B cell (primary cell): ENCODE measurements at places on chromosomes 1 and 21. TPM values are rescaled to one million over a fixed set of nuclear protein-coding genes. Genes with fewer than 3 reads are reported as not detected.
A peak's percentile ranks its signal among the peaks of the same experiment; 100 is the strongest.

DNA sequence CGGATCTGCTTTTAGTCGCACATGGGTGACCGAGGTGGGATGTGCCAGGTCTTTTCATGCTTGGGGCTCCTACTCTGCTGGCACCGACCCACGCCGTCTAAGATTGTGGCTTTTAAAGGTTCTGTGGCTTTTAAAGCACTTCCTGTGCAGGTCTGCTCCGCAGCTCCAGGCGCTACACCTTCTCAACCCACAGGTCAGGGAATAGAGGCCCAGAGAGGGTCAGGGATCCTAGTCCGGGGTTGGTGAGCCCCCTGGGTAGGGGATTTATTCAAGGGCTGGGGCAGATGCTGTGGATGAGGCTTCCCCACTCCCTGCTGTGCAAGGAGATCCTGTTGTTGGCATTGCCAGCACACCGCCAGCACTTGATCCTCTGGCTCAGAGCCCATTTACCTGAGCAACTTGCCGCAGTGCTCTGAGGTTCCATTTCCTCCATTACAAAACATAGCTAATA is 212.8 kb upstream of the RAB4A start:
- H3K4me3 ChIP-seq: no peak overlapping the region
- H3K27ac ChIP-seq: no peak overlapping the region
- H3K4me1 ChIP-seq: no peaks in the 10 kb centered on the region

GRCh38 chr21:40130476-40130875 is 263.2 kb downstream of the PCP4 start:
- DNase-seq: no peak
- H3K27me3 ChIP-seq: no peaks in the 10 kb centered on the region
- H3K4me1 ChIP-seq: no peaks in the 10 kb centered on the region
- no peaks in the 10 kb centered on the region for H3K36me3 ChIP-seq

Gene FH
- total RNA-seq: 26.0 and 32.4 TPM in 2 replicates

- no peak for DNase-seq
- no peaks in the 10 kb centered on the region for H3K36me3 ChIP-seq
- H3K27ac ChIP-seq: no peak overlapping the region
Observed at GRCh38 chr21:38293765-38294164, 37.0 kb downstream of the KCNJ15 start.

Gene GOLT1A
- not detected in 2 replicates for total RNA-seq

- H3K27me3 ChIP-seq: no peaks in the 10 kb centered on the region
- H3K4me3 ChIP-seq: no peak overlapping the region
- H3K4me1 ChIP-seq: no peaks in the 10 kb centered on the region
- H3K36me3 ChIP-seq: no peaks in the 10 kb centered on the region
- no peak overlapping the region for H3K27ac ChIP-seq
Observed at GRCh38 chr1:35565742-35566133, 7.4 kb upstream of the TFAP2E start.

Gene TMIGD3
- total RNA-seq: not detected in 2 replicates

Gene WNT3A
- not detected in 2 replicates for total RNA-seq

Gene TRPM2
- 1.4 and 1.6 TPM in 2 replicates for total RNA-seq

- H3K4me3 ChIP-seq: no peak overlapping the region
- no peak for DNase-seq
- no peaks in the 10 kb centered on the region for H3K27me3 ChIP-seq
- no peaks in the 10 kb centered on the region for H3K4me1 ChIP-seq
Observed at GRCh38 chr1:17790383-17791054, 35.4 kb downstream of the ACTL8 start.

DNA sequence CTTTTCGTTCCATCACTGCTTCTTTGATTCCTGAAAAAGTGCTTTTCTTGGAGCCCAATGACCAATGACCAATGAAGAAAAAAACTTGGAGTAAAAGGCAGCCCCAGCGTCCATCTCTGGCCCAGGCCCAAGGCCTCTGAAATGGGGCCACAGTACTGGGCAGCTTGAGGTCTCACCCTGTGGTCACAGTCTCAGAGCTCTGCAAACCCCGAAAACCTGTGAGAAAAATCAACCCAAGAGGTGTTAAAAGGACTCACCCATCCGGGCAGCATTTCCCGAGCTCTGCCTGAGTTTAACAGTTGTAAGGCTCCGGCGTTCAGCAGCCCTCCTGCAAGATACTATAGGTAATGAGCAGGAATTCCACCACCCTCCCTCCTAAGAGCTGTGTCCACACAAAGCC is 2.1 kb upstream of the EFHD2 start:
- H3K4me1 ChIP-seq: peaks cover 22% of the 10 kb centered on the region
- H3K27ac ChIP-seq: no peak overlapping the region
- peak; percentile 19 for DNase-seq

Gene DNASE2B
- total RNA-seq: not detected in 2 replicates

DNA sequence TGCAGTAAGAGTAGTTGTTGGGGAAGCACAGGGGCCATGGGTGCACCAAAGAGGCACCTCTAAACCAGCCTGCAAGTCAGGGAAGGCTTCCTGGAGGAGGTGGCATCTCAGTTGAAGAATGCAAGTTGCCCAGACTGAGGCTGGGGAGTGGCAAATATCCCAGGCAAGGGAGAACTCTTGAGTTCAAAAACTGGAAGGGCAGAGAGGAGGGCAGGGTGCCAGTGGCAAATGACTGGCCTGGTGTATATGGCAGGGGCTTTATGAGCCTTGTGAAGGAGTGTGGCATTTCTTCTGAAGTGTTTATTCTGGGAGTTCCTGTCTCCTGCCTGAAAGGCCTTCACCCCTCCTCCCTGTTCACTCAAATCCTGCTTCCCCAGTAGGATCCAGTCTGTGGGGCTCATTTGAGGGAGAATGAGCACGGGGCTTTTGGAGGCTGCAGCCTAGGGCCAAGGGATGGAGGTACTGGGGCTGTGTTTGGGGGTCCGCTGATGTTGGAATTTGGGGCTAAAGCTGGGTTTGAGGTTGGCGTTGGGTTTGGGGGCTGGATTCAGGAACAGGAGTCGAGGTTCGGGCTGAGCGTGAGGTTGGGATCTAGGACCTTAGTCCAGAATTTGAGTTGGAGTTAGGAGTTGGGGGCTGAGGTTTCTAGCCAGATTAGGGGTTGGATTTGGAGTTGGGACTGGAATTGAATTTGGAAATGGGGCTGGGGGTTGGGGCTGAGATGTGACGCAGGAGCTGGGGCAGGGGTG is at the start of gene TMEM125:
Gene TMEM125, plus strand, starts transcription at position 357 of the 749 bp plus-strand sequence. CDS start 2,740 bp downstream, outside the sequence.
- H3K4me3 ChIP-seq: no peak within 1 kb of the TSS
- no peak within 1 kb of the TSS for H3K27ac ChIP-seq
- peaks cover 14% of the 10 kb centered on the region for H3K4me1 ChIP-seq
- DNase-seq: no peak
- no peaks in the 10 kb centered on the region for H3K27me3 ChIP-seq

- no peak for DNase-seq
- no peaks in the 10 kb centered on the region for H3K36me3 ChIP-seq
- H3K4me1 ChIP-seq: no peaks in the 10 kb centered on the region
- H3K27ac ChIP-seq: no peak overlapping the region
Observed at GRCh38 chr1:207129053-207129452, 25.0 kb downstream of the C4BPA start.

Gene TSPAN2
- total RNA-seq: 0.17 and 0.34 TPM in 2 replicates

DNA sequence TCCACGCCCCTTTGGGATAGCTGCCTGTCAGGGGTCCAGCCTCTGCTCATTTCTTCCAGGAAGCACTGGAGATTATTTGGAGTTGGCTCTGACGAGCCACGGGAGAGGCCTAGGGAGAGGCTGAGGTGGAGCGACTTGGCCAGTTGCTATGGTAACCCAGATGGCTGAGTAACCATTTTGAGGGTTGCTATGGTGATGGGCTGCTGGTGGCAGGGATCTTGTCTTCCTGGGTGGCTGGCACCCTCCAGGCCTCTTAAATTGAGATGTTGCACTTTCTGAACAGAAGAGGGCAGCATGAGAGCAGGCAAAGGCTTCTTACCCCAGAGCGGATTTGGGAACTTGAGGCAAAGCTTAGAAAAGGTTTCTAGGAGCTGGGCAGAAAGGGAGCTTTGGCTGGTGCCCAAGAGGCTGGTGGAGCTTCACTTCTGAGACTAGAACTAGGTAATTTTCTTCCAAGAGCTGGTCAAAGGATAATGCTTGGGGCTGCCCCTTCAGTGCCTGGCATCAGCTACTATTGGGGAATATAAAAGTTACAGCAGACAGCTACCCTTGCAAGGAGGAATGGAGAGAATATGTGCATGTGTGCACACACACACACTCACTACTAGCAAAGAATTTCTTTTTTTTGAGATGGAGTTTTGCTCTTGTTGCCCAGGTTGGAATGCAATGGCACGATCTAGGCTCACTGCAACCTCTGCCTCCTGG is 72.5 kb downstream of the NDUFS5 start:
- DNase-seq: peak; percentile 85
- H3K27ac ChIP-seq: no peak overlapping the region
- no peak overlapping the region for H3K4me3 ChIP-seq
- no peaks in the 10 kb centered on the region for H3K36me3 ChIP-seq
- H3K4me1 ChIP-seq: peaks cover 23% of the 10 kb centered on the region
- H3K27me3 ChIP-seq: no peaks in the 10 kb centered on the region

DNA sequence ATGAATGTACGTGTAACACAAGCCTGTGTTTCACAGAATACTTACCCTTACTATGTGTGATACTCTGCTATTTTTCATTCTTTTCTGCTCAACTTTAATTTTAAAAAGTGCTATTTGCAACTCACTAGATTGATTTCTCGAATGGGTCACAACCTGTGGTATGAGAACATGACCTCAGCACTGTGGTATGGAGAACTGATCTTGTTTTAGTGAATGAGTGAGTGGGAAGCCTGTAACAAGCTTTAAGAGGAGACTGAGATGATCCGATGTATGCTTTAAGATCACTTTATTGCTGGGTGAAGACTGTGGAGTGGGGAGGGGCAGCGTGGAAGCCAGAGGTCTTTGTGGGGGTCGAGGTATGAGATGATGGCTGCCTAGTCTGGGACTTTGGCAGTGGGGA is 21.6 kb downstream of the MECR start:
- no peak overlapping the region for H3K27ac ChIP-seq
- no peak overlapping the region for H3K4me3 ChIP-seq
- no peak for DNase-seq
- no peaks in the 10 kb centered on the region for H3K27me3 ChIP-seq
- peaks cover 26% of the 10 kb centered on the region for H3K36me3 ChIP-seq
- peaks cover 13% of the 10 kb centered on the region for H3K4me1 ChIP-seq

- H3K27ac ChIP-seq: no peak overlapping the region
- H3K27me3 ChIP-seq: no peaks in the 10 kb centered on the region
- peaks cover 36% of the 10 kb centered on the region for H3K4me1 ChIP-seq
- no peak for DNase-seq
- no peaks in the 10 kb centered on the region for H3K36me3 ChIP-seq
- no peak overlapping the region for H3K4me3 ChIP-seq
Observed at GRCh38 chr1:181110013-181110412, 21.5 kb downstream of the IER5 start.

Gene SIM2
- not detected in 2 replicates for total RNA-seq

Gene NUP210L
- total RNA-seq: 0.15 and 0.20 TPM in 2 replicates

DNA sequence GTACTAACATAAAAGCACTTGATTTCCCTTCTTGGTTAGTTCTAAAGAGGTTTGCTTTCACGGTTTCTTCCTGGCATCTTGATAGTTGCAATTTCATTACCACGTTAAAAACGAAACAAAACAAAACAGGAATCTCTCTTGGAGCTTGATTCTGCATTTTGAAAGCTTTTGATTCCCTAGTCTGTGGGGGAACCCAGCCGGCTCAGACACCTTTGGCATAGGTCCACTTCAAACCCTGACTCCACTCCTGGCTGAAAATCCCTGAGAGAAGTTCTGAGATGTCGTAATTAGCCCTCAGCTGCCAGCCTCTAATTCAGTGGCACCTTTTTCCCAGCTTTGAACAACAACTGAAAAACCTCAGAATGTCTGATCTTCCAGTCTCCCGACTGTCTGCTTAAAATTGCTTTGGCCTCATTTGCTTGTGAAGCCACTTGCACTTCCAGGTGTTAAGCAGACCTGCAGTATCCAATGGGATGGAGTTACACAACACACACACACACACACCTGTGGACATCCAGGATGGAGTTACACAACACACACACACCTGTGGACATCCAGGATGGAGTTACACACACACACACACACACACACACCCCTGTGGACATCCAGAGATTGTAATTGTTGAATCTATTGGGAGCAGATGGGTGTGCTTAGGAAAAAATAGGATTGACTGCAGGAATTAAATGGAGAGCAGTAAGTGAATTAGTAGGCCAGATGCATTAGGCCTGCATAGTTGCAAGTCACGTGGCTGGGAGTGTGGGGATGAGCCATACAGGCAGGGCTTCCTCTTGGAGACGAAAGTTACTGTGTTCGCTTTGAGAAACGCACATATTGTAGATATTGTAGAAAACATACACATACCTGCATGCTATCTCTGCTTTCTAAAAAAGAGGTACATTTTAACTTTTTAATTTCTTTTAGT is 285.6 kb upstream of the FMN2 start:
- no peak overlapping the region for H3K4me3 ChIP-seq
- no peaks in the 10 kb centered on the region for H3K4me1 ChIP-seq

Gene PDE4B
- 241 and 242 TPM in 2 replicates for total RNA-seq

DNA sequence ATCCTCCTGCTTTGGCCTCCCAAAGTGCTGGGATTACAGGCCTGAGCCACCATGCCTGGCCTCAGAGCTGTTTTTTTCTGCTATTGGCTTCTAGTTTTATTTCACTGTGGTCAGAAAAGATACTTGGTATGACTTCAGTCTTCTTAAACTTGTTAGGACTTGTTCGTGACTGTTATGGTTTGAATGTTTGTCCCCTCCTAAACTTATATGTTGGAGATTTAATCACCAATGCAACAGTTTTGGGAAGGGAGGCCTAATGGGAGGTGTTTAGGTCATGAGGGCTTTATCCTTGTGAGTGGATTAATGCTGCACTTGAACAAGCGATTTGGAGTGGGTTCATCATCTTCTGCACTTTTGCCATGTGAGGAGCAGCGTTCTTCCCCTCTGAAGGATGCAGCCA is 24.5 kb upstream of the SOD1 start:
- H3K4me3 ChIP-seq: no peak overlapping the region
- no peaks in the 10 kb centered on the region for H3K36me3 ChIP-seq
- no peaks in the 10 kb centered on the region for H3K27me3 ChIP-seq

- no peaks in the 10 kb centered on the region for H3K4me1 ChIP-seq
- DNase-seq: peak; percentile 5
- no peaks in the 10 kb centered on the region for H3K27me3 ChIP-seq
- no peak overlapping the region for H3K4me3 ChIP-seq
- H3K36me3 ChIP-seq: no peaks in the 10 kb centered on the region
- H3K27ac ChIP-seq: no peak overlapping the region
Observed at GRCh38 chr1:195195423-195196057, 1412.7 kb downstream of the KCNT2 start.

DNA sequence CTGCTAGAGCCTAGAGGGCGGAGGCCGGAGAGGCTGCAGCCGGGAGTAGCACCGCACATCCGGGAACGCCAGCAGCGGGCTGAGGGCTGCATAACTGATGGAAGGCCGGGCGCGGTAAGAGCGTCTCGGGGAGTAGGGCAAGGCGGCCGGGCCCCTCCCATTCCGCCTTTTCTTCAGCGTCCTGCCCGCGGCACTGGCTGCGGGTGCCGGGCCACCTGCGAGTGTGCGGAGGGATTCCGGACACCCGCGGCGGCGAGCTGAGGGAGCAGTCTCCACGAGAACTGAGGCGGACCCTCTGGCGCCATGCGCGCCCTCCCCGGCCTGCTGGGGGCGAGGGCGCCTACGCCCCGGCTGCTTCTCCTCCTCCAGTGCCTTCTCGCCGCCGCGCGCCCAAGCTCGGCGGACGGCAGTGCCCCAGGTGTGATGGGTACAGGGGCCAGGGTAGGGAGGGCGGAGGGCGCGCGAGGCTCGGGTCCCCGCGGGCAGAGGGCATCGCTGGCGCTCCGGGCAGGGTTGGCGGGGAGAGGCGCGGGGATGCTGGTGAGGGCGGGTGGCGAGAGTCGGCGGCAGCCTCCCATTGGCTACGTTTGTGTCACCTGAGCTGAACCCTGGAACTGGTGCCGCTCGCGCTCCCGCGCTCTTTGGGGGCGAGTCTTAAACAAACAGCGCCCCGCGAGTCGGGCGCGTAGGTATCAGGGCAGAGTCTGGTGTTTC is 334.4 kb downstream of the SRGAP2C start:
- H3K36me3 ChIP-seq: no peaks in the 10 kb centered on the region
- H3K4me1 ChIP-seq: peaks cover 32% of the 10 kb centered on the region
- H3K4me3 ChIP-seq: peak overlapping the region; percentile 73
- DNase-seq: peak; percentile 86
